Fibroblast of skin of scalp (primary cell): ENCODE measurements at places on chromosomes 11 and 22.

DNA sequence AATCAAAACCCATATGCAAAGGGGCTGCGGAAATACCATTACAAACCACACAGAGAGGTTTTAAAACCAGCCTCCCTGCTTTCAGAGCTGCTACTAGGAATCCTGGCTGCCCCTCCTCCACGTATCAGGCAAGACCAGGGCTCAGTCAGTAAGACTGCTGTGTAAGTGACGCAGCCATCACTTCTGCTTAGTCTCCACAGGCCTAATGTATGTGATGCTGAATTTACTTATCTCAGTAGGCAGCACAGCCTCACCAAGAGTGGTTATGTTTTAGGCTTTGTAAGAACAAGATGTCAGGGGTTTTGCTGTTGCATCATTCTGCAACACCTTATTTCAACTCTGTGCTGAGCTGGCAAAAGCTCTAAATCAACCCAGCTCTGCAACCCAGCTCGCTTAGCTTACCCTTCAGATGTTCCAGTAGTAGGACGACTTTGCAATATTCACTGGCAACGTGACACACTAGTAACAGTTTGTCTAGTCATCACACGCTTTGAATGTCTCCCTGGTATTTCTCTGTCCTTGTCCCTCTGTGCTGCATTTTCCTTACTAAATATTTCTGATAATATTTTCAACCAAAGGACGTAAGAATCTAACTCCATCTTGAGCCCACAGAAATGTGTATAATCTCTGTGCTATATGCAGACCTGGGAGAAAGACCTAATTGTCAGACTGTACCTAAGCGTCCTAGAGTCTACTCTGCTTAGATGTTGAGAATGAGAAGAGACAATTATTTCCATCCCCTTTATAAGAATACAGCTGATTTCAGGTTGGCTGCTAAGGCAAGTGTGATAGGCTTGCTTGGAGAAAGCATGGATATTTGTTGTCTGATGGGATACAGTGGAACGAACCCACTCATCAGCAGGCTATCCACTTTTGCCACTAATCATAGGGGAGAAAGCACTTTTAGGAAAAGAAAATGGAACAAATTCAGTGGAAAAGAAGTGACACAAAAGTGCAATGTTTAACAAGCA is 72.2 kb downstream of the LARGE2 start:
- DNase-seq: peak; percentile 82

DNA sequence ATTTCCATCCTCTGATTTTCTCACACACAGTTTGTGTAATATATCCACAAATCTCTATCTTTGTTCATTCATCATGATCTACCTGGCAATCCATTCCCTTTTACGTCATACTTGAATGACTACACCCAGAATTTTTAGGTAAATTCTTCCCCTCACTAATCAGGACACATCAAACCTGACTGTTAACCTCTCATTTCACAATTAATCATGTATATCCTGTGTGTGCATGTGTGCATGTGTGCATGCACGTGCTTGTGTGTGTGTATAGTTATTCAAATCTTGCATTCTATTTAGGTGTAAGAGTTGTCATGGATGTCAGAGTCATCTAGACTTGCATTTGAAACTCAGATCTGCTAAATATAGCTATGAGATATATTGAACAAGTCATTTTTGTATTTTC is 130.4 kb downstream of the KIF18A start:
- DNase-seq: no peak

DNA sequence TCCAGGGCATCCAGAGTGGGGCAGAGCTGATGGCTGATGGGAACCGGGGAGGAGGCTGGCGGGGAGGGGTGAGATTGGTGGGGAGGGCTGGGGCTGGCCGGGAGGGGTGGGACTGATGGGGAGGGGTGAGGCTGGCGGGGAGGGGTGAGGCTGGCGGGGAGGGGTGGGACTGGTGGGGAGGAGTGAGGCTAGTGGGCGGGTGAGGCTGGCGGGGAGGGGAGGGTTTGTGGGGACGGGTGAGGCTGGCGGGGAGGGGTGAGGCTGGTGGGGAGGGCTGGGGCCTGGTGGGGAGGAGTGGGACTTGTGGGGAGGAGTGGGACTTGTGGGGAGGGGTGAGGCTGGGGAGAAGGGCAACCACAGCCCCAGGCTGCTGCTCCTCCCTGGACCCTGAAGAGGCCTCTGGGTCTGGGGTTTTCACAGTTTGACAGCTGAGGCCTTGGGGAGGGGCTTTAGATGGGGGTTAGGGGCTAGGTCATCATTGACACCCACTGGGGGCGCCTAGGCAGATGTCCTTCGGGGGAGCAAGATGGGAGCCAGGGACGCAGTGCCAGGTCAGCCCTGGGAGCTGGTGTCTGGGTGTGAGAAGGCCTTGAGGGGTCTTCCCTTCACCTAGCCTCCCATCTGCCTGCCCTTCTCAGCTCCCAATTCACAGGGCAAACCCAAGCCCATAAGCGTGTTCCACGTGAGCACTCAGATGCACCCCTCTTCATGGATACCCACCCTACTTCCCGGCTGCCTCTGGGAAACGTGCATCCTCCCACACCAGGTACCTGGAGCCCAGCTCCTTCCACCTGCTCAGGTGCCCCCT is 26.7 kb downstream of the PARVG start:
- DNase-seq: no peak

GRCh38 chr11:6319704-6320410 is 444 bp downstream of the CAVIN3 start:
- peak; percentile 98 for DNase-seq

DNA sequence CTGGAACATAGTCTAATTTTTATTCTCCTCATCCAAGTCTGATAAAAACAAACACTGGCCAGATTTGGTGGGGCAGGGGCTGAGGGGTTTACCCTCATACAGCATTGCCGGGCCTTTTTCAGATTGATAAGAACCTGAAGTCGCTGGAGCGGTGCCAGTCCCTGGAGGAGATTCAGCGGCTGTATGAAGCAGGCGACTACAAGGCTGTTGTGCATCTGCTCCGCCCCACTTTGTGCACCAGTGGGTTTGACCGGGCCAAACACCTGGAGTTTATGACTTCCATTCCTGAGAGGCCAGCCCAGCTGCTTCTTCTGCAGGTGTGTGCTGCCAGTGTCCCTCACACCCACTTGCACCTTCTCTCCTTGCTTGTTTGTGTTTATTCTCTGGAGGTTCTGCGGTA is 55.8 kb downstream of the CABIN1 start:
- DNase-seq: no peak

- no peak for DNase-seq
These were observed 16.7 kb downstream of the INCENP start for GRCh38 chr11:62140304-62141110.

DNA sequence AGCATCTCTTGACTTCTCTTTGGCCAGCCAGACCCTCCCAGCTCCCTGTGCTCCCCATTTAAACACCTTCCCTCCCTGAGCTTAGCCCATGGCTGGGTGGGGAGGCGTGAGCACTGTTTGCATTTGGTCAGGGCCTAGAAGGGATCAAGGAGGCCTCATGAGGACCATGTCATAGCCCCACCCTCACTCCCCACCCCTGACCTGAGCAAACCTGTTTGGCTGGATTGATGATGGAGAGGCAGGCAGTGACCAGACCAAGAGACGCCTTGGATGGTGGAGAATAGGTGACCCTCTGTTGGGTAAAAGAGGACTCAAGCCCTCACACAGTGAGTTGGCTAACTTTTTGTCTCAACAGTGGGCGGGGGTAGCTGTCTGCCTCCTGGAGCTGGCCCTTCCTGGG is 49.9 kb downstream of the ST3GAL4 start:
- DNase-seq: no peak

DNA sequence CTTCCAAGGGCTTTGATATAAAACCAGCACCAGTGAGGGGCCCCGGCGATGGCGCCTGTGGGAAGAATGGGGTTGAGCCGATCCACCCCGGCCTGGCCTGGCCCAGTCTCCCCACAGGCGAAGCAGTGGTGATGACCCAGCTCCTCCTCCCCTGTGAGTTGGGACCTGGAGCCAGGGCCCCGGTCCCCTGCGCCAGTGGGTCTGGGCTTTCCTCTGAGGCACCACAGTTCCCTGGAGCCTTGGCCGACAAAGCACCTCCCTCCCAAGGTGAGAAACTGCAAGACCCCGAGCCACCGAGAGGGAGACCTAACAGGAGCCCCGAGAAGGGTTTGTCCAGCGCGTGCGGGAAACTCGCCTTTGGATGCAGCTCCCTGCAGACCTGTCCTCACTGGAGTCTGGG is 942.9 kb downstream of the BRD1 start:
- no peak for DNase-seq

DNA sequence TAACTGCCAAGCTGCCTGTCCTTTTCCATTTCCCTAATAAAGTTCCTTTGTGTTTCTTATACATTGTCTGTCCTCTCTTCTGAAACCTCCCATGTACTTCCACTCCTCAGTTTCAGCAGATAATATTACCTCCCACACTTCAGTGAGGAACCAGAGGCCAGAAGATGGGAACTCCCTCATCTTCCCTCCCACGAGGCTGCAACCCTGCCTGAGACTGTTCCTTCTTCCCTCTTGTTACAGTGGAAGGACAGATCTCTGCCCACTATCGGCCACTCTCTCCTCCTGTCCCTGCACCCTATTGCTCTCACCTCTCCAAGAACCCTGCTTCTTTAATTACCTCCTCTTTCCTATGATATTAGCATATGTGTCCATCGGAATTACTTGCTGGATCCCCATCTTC is 38.1 kb upstream of the SWAP70 start:
- no peak for DNase-seq

DNA sequence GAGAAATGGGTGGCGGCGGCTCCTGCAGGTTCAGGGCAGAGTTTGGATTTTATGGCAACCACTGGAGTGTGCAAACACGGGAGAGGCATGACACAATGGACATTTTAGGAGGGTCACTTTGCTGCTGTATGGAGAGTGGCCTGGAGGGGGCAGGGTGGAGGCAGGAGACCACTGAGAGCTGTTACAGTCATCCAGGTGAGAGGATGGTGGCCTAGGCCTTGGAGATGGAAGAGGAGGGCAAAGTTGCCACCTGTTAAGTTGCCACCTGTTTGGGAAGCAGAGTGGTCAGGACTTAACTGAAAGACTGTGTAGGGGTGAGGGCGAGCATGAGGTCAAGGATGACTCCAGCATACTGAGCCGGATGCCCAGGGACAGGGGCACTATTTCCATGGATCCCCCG is 2.3 kb upstream of the RAD9A start:
- no peak for DNase-seq

DNA sequence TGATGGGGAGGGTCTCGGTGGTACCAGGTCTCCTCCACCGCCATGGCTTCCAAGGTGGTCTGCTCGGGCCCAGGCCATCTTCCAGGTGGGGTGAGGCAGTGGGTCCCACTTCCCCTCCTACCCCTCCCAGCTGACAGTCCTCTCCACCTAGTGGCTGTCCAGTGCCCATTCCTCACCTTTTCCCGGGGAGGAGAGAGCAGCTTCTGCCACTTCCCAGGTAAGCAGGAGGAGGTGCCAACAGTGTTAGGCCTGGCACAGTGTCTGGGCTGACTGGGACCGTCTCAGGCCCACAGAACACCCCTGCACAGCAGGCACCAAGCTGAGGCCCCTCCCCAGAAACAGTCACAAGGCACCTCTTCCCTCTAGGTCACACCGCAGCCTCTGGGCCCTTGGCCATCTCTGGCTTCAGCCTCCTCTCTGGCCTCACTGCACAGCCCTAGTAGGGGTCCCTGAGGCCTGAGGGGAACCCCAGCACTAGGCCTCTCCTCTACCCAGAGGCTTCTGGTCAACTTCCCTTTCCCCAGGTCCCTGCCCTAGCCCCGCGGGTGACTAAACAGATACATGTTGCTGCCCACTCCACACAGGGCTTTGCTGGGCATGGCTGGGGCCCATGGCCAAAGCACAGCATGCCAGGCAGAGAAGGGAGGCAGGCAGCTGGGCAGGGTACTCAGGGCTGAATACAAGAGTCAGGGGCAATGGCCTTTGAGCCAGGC is 2.3 kb upstream of the ANKRD13D start:
- no peak for DNase-seq

DNA sequence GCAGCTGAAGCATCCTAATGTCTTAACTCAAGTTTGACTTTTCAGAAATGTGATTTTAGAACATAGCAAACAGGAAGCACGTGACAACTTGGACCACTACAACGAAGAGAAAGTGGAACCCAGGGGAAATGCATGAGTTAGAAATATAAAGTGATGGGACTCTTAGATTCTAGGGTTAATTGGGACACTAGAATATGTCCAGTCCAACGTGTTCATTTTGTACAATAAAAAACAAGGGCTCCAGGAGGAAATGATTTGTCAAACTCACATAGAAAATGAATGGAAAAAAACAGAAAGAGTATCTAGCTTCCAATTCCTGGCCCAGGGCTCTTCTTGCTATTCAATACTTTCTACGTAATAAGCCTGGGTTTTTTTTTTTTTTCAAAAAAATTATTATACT is 30.7 kb downstream of the TIMP3 start:
- no peak for DNase-seq

GRCh38 chr11:111494040-111494439 is 18.1 kb downstream of the BTG4 start:
- no peak for DNase-seq

- DNase-seq: peak; percentile 32
These were observed 24.1 kb downstream of the FDX1 start for GRCh38 chr11:110453684-110454354.

DNA sequence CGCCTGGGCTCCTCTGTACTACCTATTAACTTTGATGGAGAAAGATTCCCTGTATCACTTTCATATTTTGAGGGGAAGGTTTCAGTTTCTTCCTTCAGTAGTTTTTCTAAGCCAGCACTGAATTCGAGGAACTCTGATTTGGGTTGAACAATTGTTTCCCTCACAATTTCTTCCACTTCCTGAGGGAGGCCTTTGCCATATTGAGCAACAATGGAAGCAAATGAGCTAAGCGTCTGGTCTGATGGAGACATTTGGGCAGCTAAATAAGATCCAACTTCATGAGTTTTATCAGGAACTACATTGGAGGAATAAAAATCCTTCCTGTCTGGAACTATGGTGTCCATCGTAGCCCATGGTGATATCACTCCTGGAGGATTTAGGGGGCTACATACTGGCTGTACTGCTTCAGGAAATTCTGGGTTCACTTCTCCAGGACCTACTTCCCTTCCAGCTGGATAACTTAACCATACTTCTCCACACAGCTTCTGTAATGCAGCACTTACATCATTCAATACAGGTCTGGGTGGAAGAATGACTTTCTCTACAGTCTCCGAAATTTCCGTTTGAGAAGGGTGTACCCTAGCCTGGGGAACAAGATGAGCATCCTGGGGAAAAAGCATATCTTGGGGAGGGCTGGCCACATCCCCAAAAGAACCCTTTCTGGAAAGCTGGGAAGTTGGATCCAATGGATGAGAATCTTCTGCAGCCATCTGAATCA is 38.9 kb upstream of the CCDC89 start:
- DNase-seq: no peak

DNA sequence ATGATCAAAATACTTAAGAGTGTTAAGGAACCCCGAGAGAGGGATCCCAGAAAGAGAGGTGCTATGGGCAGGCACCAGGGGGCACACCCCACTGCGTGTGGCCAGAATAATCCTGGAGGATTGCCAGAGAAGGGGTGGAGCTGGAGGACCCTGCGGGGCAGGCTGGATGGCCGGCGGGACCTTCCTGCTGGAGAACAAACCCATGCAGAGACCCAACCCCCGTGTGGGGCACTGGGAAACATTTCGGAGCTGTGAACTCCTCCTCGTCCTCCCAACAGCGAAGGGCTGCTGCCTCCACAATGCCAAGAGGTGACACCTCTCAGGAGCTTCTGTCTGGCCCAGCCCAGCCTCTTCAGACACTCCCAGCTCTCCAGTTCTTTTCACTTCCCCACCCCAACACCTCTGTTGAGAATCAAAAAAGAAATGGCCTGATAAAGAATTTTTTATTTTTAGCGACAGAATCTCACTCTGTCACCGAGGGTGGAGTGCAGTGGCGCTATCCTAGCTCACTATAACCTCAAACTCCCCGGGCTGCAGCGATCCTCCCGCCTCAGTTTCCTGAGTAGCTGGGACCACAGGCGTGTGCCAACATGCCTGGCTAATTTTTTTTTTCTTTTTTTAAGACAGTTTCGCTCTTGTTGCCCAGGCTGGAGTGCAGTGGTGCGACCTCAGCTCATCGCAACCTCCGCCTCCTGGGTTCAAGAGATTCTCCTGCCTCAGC is 25.6 kb downstream of the RHOD start:
- DNase-seq: no peak
